ENCODE measurements at places on chromosomes 7 and 10. TPM values are rescaled to one million over a fixed set of nuclear protein-coding genes. Genes with fewer than 3 reads are reported as not detected.

- peaks cover 18% of the 10 kb centered on the region for H3K4me1 ChIP-seq
- H3K36me3 ChIP-seq = no peaks in the 10 kb centered on the region
- H3K4me3 ChIP-seq = no peak overlapping the region
- no peaks in the 10 kb centered on the region for H3K27me3 ChIP-seq
- no peak overlapping the region for H3K27ac ChIP-seq
These were observed 67.3 kb upstream of the FAM20C start for GRCh38 chr7:125061-125475.

DNA sequence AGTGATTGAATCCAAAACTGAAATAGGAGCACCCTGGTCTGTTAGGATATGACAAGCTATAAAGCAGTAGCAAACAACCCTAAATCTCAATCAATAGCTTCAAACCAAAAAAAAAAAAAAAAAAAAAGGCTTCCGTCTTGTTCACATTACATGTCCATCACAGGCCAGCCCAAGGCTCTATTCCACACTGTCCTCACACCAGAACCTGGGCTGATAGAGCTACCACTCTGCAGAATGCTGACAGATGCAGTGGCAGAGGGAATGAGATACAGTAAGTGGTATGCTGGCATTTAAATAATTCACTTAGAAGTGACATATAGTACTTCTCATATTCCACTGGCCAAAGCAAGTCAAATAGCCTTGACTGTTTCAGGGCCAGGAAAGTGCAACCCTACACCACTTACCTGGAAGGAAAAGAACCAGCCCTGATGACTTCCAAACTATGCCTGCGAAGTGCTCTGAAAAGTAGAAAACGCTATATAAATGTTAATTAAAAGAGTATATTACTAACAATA, 5.8 kb downstream of the CDCA7L start:
- no peaks in the 10 kb centered on the region for H3K36me3 ChIP-seq
- H3K4me3 ChIP-seq = no peak overlapping the region
- peak overlapping the region; percentile 20 for H3K27ac ChIP-seq
- no peaks in the 10 kb centered on the region for H3K27me3 ChIP-seq
- H3K4me1 ChIP-seq = peaks cover 61% of the 10 kb centered on the region
- no peak for DNase-seq

DNA sequence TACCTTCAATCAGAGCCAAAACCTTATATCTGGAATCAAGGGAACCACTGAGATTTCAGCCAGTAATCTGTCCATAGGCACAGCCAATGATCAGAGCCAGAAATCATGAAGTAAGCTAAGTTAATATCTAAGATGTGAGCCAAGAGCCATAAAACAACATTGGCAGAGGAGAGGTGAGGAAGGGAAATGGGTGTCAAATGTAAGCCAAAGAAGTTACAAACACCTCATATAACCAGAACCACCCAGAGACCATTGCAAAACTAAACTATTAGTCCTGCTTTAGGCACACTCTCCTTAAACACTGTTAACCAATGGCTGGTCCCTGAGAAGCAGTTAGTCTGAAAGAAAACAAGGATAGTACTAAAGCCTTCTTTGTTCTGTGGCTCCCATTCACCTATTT, 173.1 kb downstream of the HPSE2 start:
- no peak overlapping the region for H3K27ac ChIP-seq
- H3K27me3 ChIP-seq = no peaks in the 10 kb centered on the region
- H3K36me3 ChIP-seq = no peaks in the 10 kb centered on the region
- DNase-seq = no peak
- no peaks in the 10 kb centered on the region for H3K4me1 ChIP-seq

- H3K4me3 ChIP-seq = no peak overlapping the region
- no peak for DNase-seq
- H3K27ac ChIP-seq = no peak overlapping the region
- H3K27me3 ChIP-seq = no peaks in the 10 kb centered on the region
These were observed 143.3 kb downstream of the KMT2E start for GRCh38 chr7:105157278-105157677.

DNA sequence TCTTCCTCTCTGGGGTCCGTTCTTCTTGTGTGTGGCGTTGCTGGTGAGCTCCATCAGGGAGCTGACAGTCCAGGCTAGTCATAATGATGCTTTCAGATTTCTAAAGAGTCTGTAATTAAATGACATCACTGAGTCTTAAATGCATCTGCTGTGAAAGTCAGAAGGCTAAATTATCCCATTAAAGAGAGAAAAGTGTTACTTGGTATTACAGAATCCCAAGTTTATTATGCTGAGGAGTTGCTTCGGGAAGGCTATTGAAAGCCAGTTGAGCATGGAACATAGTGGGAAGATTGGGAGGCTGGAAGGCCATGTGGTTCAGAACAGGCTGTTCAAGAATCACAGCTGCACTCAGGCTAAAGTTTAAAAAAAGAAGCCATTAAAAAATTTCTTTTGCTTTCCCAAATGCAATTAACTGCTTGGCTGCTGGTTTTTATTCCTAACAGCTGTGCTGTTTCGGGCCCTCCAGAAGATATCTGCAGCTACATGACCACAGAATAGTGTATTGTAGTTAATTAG, 342.6 kb upstream of the LRGUK start:
- no peak for DNase-seq
- no peak overlapping the region for H3K27ac ChIP-seq
- no peak overlapping the region for H3K4me3 ChIP-seq
- H3K27me3 ChIP-seq = no peaks in the 10 kb centered on the region
- H3K4me1 ChIP-seq = no peaks in the 10 kb centered on the region

GRCh38 chr7:25906003-25906402, 246.0 kb upstream of the NFE2L3 start:
- H3K27ac ChIP-seq = no peak overlapping the region
- no peaks in the 10 kb centered on the region for H3K4me1 ChIP-seq
- no peaks in the 10 kb centered on the region for H3K36me3 ChIP-seq
- peak; percentile 26 for DNase-seq
- H3K4me3 ChIP-seq = no peak overlapping the region

GRCh38 chr10:3978761-3979160, 193.8 kb upstream of the KLF6 start:
- H3K36me3 ChIP-seq = no peaks in the 10 kb centered on the region
- H3K27ac ChIP-seq = no peak overlapping the region
- no peaks in the 10 kb centered on the region for H3K27me3 ChIP-seq
- no peaks in the 10 kb centered on the region for H3K4me1 ChIP-seq
- peak; percentile 68 for DNase-seq
- H3K4me3 ChIP-seq = no peak overlapping the region

DNA sequence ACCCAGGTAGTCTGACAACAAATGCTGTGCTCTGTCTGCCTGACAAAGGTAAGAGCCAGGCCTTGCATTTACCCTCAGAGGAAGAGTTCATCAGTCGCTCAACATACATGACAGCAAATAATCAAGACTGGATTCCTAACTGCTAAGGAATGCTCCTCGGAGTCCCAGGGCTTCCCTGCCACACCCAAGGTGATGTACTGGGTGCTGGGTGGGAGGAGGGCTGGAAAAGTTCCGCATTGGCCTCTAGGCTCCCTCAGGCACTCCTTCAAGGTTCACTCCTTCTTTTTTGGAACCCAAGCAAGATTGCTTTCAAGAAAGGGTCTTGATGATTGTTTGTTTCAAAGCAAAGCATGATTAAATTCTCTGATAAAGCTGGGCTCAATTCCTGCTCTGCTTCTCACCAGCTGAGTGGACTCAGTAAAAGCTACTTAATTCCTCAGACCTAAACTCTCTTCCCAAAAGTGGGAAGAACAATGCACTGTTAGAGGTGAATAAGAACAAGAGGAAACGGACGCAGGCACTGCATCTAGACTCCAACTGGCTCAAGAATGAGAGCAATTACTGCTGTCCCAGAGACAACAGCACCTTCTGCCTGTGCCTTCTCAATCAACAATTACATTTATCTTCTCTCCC, 173.5 kb downstream of the ELMO1 start:
- no peaks in the 10 kb centered on the region for H3K27me3 ChIP-seq
- DNase-seq = no peak
- no peaks in the 10 kb centered on the region for H3K36me3 ChIP-seq
- no peak overlapping the region for H3K27ac ChIP-seq

GRCh38 chr10:130748409-130749057, 563.0 kb downstream of the TCERG1L start:
- no peak overlapping the region for H3K27ac ChIP-seq
- H3K4me1 ChIP-seq = no peaks in the 10 kb centered on the region
- no peak overlapping the region for H3K4me3 ChIP-seq
- DNase-seq = no peak
- no peaks in the 10 kb centered on the region for H3K36me3 ChIP-seq
- H3K27me3 ChIP-seq = no peaks in the 10 kb centered on the region

DPY19L1 gene
- 11.6 TPM for total RNA-seq

CNNM1 gene
- total RNA-seq = 3.4 TPM

ACSL5 gene
- total RNA-seq = 10.6 TPM

DNAH11 gene
- total RNA-seq = 8.7 TPM

C7orf57 gene
- not detected for total RNA-seq

TMEM184A gene
- total RNA-seq = not detected

TMEM168 gene
- total RNA-seq = 14.7 TPM

All from esophagus muscularis mucosa (tissue), 4 donors.